Large intestine (tissue), 12 donors: ENCODE measurements at places on chromosomes 11 and 22.

DNA sequence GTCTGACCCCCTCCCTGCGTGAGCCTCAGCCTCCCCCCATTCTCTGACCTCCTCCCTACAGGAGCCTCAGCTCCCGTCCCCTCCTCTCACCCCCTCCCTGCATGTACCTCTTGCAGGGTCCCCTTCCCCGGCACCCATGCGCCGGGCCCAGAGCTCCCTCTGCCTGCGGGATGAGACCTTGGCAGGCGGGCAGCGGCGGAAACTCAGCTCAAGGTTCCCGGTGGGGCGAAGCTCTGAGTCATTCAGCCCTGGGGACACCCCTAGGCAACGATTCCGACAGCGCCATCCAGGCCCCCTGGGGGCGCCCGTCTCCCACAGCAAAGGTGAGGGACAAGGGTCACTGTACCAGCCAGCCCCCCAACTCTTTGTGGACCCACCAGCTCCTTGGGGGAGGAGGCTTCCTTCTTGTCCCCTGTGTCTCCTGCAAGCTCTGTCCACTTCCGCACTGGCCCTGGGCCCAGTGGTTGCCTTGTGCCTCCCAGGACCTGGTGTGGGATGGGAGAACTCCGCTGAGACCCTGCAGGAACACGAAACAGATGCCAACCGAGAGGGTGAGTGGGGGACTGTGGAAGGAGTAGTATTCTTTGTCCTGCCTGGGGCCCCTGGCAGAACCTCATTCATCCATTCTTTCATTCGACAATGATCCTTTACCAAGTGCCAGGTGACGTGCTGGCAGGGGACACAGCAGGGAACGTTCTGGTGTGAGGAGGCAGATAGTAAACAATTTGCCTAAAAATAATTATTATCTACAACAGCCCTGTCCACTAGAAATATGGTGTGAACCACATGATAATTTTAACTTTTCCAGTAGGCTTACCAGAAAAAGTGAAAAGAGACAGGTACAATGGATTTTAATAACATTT is 3.7 kb upstream of the RPS6KA4 start:
- peak; percentile 84 for DNase-seq

- no peak for DNase-seq
Observed at GRCh38 chr22:35292786-35293185, 6.9 kb upstream of the TOM1 start.

DNA sequence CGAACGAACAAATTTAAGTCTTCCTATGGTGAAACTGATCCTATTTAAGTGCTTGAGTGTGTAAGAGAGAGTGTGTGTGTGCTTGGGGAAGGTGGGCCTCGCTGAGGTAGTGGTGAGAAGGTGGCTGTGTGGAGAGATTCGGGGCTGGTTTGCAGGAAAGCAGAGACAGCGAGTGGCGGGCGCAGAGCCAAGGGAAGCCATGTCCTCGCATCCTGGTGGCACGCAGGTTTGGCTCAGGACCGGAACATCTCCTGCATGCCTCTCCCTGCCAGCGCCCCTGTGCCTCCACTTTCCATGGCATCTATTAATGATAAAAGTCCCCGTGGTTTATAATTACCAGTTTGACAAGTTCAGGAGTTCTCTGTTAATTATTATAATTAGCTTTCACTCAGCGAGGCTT is 383.1 kb upstream of the CADM1 start:
- DNase-seq = no peak

GRCh38 chr11:88345949-88346348 is 8.4 kb upstream of the CTSC start:
- DNase-seq = no peak

- DNase-seq = no peak
Observed at GRCh38 chr11:115184901-115185300, 319.3 kb downstream of the CADM1 start.

GRCh38 chr22:48096411-48096810 is 1334.0 kb downstream of the TBC1D22A start:
- no peak for DNase-seq

DNA sequence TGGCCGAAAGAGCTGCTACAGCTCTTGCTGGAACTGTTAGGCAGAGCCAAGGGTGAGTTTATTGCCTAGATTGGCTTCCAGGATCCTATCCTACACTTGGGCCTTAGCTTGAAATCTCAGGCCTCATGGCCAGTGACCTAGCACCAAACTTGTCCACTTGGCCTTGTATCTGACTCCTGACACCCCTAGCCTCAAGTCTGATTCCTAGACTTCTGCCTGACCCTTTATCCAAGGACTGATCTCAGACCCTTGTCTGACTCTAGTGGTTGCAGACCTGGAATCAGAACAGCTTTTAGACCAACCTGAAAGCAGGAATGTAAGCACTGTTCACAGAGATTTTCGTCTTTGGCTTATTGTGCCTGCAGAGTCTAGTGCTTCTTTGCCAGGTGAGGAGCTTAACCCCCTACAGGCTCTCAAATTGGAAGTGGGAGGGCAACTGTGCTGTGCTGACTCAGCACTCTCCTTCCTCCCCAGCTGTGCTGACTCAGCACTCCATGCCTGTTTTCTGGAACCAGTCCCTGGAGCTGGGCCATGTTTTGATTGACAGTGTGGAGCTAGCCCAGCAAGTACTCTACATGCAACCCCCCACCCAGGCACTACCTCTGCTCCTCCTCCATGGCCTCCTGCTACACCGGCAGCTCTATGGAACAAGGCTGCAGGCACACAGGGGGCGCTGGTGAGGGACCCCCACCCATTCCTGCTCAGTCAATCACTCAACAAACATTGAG is 35.1 kb downstream of the RRP8 start:
- DNase-seq = peak; percentile 18

- DNase-seq = no peak
Observed at GRCh38 chr11:36499315-36499714, 10.8 kb downstream of the TRAF6 start.

GRCh38 chr22:25169278-25170031 is 30.2 kb upstream of the CRYBB3 start:
- no peak for DNase-seq

GRCh38 chr11:116901211-116901610 is 63.8 kb upstream of the APOA1 start:
- no peak for DNase-seq

- no peak for DNase-seq
Observed at GRCh38 chr22:50001388-50002231, 11.0 kb downstream of the IL17REL start.

DNA sequence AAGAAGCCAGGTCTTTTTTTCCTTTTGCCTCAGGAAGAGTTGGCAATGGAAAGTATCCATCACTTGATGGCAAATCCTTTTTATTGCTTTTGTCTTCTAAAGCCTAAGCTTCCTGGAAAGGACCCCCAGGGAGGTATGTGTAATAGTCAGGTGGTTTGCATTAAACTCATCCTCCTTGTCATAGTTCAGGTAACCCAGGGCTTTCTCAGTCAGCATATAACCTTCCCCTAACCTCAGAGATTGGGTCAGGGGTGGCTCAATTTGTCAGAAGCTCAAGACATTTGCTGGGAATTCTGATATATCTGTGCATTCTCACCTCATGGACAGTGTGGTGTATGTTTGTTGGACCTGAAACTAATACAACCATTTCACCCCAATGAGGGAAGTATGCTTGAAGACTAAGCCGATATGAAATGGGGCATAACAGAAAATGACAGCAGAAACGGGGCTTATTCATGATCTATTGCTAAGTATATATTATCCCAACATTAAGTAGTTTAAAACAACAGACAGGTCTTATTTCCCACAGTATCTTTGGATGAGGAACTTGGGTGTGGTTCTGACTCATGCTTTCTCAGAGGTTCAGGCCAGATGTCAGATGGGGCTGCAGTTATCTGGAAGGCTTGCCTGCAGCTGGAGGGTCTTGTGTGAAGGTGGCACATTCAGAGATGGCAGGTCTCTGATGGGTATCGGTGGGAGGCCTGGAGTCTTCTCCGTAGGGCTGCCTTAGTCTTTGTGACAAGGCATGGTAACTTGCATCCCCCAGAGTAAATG is 135.8 kb upstream of the SPON1 start:
- no peak for DNase-seq

DNA sequence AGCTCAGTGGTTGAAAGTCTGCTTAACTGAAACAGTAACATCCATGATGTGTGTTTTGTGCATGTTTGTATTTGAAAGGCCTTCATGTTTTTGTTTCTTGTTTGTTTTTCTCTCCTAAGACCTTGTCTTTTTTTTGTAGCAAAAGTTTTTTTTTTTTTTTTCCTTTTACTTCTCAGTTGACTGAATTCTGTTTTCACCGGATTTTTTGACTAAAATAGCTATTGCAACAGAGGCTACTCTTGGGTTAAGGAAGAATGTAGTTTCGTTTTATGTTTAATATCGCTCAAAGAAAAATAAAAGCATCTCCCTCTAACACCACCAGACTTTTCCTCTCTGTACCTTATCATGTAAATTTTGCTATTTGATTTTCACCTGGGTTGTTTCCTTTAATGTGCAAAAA is 15.1 kb downstream of the APOL6 start:
- no peak for DNase-seq

- no peak for DNase-seq
Observed at GRCh38 chr11:65128182-65129145, 5.9 kb downstream of the SYVN1 start.

DNA sequence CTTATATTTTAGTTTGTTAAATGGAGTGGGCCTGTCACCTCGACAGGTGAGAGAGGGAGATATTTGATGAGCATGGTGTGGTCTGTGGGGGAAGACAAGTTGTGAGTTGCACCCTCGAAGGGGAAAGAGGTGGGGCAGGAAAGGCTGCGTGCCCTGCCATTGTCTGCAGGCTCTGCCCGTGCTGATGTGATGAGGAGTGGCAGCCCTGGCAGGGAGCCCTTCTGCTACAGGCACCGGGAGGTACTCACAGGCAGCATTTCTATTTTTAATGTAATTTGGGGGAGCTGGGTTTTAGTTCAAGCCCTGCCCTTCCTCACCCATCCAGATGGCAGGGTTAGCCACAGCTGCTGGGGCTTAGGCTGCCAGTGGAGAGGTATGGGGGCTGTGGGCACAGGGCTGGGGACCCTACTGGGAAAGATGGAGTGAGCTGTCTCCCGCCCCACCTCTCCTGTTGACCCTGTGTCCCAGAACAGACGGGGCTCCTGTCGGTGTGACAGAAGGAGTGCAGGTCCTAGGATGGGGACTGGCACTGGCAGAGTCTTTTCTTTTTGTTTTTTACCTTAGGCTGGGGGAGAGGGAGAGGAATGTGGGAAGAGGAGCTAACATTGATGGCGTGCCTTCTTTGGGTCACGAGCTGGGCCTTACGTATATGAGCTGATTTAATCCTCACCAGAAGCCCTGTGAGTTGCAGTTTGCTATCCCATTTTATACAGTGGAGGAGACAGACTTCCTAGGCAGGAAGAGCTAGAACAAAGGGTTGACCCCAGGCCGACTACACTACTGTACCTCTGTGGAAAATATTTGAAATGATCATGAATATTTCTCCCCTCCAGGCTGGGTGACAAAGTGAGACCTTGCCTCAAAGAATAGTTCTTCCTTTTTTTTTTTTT is 51.6 kb downstream of the CEP164 start:
- DNase-seq = no peak

- DNase-seq = no peak
Observed at GRCh38 chr11:42065199-42065598, 605.7 kb upstream of the LRRC4C start.

- no peak for DNase-seq
Observed at GRCh38 chr11:19718951-19719350, 6.3 kb downstream of the NAV2 start.

- no peak for DNase-seq
Observed at GRCh38 chr11:73629907-73630306, 16.5 kb upstream of the PLEKHB1 start.

GRCh38 chr11:19467904-19468303 is 227.2 kb upstream of the E2F8 start:
- DNase-seq = no peak

- no peak for DNase-seq
Observed at GRCh38 chr22:35783943-35784614, 66.4 kb downstream of the APOL5 start.

GRCh38 chr11:111911563-111912401 is at the start of gene CRYAB:
CRYAB (minus strand) TSS chr11:111911770; CDS start chr11:111911724, 46 bp downstream.
- DNase-seq = peak; percentile 70

- DNase-seq = no peak
Observed at GRCh38 chr22:30893434-30894370, 74.9 kb downstream of the MORC2 start.

DNA sequence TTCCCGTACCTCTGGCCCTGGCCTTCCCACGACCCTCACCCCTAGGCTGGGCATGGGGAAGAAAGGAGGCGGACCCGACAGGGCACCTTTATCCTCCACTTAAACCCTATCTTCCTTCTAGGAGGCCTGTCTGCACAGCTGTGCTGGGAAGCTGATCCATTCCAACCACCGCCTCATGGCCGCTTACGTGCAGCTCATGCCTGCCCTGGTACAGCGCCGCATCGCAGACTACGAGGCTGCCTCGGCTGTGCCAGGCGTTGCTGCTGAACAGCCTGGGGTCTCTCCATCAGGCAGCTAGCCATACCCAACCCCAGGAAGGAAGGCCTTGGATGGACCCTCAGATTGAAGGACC is 599 bp downstream of the TIMM10B start:
- no peak for DNase-seq

DNA sequence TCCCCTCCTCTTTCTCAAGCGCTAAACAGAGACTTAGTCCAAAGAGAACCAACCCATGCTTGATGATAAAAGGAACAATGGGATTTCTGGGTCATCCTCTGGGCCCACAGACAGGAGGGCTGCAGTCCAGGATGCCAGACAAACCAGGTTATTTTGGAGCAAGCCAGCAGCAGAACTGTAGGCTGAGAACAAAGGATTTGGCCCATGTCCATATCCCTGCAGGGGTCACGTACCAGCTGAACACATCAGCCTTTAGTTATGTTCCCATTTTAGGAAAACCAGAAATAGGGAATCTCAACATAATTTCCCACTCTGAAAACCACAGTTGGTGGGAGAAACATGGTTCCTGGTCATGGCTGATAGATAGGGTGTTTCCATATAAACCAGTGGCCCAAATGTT is 533.6 kb upstream of the CADM1 start:
- DNase-seq = no peak

- peak; percentile 3 for DNase-seq
Observed at GRCh38 chr11:44624761-44625221, 59.3 kb downstream of the CD82 start.

GRCh38 chr11:85965202-85965601 is 103.7 kb downstream of the PICALM start:
- DNase-seq = no peak

DNA sequence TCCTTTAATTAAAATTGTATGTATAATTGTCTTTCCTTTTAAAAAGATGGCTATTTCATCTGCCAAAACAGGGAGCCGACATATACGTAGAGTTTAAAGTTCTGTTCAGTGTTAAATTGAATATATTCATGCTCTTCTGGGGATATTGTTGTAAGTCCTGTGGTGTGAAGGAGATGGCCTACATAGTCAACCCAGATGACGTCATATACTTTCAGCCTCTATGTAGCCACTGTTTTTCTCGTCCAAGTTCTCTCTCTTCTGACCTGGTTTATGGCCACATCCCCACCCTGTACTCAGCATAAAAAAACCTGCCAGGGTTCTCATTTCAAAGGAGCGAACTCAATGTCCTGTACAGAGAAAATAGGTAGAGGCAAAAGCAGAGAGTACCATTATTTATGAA is 509.4 kb upstream of the ARHGAP42 start:
- no peak for DNase-seq

- no peak for DNase-seq
Observed at GRCh38 chr11:763549-764321, 13.6 kb downstream of the GATD1 start.
